ENCODE measurements at places on chromosomes 7 and 10. TPM values are rescaled to one million over a fixed set of nuclear protein-coding genes. Genes with fewer than 3 reads are reported as not detected.

Gene SFTPA1
- not detected for polyA plus RNA-seq

Gene LAMB4
- polyA plus RNA-seq = not detected

Gene FLNC
- polyA plus RNA-seq = not detected

Gene AKR1D1
- not detected for polyA plus RNA-seq

Gene CREB5
- not detected for polyA plus RNA-seq

Gene HOXA5
- not detected for polyA plus RNA-seq

Gene IFIT1B
- polyA plus RNA-seq = 0.14 TPM

Gene ADAM22
- 2.3 TPM for polyA plus RNA-seq

Gene TUBB8
- not detected for polyA plus RNA-seq

Gene GHRHR
- not detected for polyA plus RNA-seq

Gene FKBP6
- polyA plus RNA-seq = not detected

Gene PCDH15
- polyA plus RNA-seq = not detected

Gene C7orf57
- not detected for polyA plus RNA-seq

Gene MBL2
- polyA plus RNA-seq = not detected

Gene RNF32
- 0.40 TPM for polyA plus RNA-seq

Gene HYAL4
- polyA plus RNA-seq = not detected

Gene GALNT17
- polyA plus RNA-seq = not detected

Gene BMPER
- polyA plus RNA-seq = not detected

Gene SAP25
- polyA plus RNA-seq = 0.56 TPM

Gene LIPK
- polyA plus RNA-seq = not detected

Gene ZNF273
- polyA plus RNA-seq = 3.1 TPM

Gene NME8
- not detected for polyA plus RNA-seq

Gene MPP7
- 22.2 TPM for polyA plus RNA-seq

Gene OR2A42
- polyA plus RNA-seq = not detected

Gene ITPRID1
- polyA plus RNA-seq = not detected

Gene GIMAP4
- polyA plus RNA-seq = 577 TPM

Gene GJD4
- polyA plus RNA-seq = not detected

Gene EN2
- not detected for polyA plus RNA-seq

Gene SPDYE1
- 0.25 TPM for polyA plus RNA-seq

Gene CCDC136
- 2.6 TPM for polyA plus RNA-seq

Gene OR2A1
- not detected for polyA plus RNA-seq

Gene AHCYL2
- polyA plus RNA-seq = 8.1 TPM

Gene MSS51
- 0.14 TPM for polyA plus RNA-seq

Gene C10orf62
- not detected for polyA plus RNA-seq

Gene OR2A7
- 0.45 TPM for polyA plus RNA-seq

Gene UPK3BL2
- polyA plus RNA-seq = 2.7 TPM

Gene BTBD16
- not detected for polyA plus RNA-seq

Gene SH2D4B
- polyA plus RNA-seq = not detected

Gene ANKRD30A
- polyA plus RNA-seq = not detected

Gene TMEM184A
- polyA plus RNA-seq = not detected

Gene PHYHIPL
- polyA plus RNA-seq = not detected

Gene MLXIPL
- polyA plus RNA-seq = not detected
